ENCODE measurements at places on chromosomes 5 and 9.

GRCh38 chr5:80799041-80799440 is 144.3 kb upstream of the DHFR start:
- no peak for DNase-seq

DNA sequence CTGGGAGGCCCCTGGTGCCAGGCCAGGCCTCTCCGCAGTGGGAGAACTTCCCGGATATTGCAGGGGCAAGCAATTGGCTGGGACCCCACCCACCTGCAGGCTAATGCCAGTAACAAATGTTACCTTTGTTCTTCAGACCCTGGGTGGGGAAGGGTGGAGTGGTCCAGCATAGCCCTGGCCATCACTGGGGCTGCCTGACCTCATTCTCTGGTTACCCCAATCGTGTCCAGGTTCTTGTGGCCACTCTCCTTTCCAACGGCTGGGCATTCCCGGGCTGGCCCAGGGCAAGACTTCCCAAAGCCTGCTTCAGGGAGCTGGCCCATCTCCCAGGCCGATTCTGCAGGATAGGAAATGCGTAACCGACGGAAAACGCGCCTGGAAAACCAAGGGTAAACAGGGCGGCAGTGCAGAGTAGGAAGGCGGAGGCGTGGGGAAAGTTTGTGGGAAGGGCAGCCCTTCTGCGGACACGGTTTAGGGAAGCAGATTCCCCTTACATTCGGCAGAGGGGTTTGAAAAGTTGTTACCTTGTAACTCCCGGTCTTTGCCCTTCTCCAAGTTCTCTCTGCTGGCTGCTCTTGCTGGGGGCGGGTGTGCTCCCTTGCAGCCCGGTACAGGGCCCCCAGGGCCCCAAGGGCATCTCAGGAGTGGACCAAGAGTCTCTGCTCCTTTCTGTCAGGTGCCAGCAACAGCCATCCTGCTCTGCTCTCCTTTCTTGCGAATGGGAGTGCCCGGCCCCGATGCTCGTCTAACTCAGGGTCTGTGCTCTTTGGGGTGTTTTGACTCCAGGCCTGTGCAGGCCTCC is 3.5 kb downstream of the NRARP start:
- DNase-seq, result no peak

- peak; percentile 50 for DNase-seq
Measured at GRCh38 chr5:116032094-116032517, at the start of gene ARL14EPL. Gene ARL14EPL, plus strand, starts transcription at chr5:116032472. Its CDS starts 18,994 bp downstream, at chr5:116051466.

DNA sequence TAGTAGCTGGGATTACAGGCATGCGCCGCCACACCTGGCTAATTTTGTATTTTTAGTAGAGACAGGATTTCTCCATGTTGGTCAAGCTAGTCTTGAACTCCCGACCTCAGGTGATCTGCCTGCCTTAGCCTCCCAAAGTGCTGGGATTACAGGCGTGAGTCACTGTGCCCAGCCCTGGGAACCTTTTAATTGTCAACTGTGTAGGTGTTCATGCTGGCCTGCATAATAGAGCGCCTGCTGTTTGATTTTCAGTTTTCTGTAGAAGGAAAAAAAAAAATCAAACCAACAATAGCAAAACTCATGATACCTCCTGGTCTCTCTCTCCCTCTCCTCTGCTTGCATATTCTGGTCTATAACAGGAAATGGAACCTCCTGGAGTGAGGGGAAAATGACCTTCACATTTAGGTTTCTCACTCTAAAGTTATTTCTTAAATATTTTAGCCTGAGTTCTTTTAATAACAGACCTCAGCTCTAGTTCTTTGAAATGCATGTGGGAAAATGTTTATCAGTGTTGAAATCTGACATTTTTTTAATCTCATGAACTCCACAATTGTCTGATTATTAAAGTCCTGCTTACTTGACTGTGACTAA is 51.7 kb downstream of the EXOSC2 start:
- DNase-seq, result no peak

- DNase-seq, result no peak
Measured at GRCh38 chr9:93129286-93129685, 4.8 kb downstream of the NINJ1 start.

- DNase-seq, result peak; percentile 68
Measured at GRCh38 chr5:68287976-68288706, 72.6 kb downstream of the PIK3R1 start.

GRCh38 chr5:180340856-180341255 is 12.3 kb downstream of the GFPT2 start:
- DNase-seq, result peak; percentile 34
